ENCODE measurements at places on chromosomes 7 and 10.
A peak's percentile ranks its signal among the peaks of the same experiment; 100 is the strongest.

GRCh38 chr10:124641282-124642087 is 102.7 kb downstream of the FAM53B start:
- DNase-seq = no peak

- no peak for DNase-seq
Observed at GRCh38 chr7:147070886-147071285, 954.3 kb downstream of the CNTNAP2 start.

DNA sequence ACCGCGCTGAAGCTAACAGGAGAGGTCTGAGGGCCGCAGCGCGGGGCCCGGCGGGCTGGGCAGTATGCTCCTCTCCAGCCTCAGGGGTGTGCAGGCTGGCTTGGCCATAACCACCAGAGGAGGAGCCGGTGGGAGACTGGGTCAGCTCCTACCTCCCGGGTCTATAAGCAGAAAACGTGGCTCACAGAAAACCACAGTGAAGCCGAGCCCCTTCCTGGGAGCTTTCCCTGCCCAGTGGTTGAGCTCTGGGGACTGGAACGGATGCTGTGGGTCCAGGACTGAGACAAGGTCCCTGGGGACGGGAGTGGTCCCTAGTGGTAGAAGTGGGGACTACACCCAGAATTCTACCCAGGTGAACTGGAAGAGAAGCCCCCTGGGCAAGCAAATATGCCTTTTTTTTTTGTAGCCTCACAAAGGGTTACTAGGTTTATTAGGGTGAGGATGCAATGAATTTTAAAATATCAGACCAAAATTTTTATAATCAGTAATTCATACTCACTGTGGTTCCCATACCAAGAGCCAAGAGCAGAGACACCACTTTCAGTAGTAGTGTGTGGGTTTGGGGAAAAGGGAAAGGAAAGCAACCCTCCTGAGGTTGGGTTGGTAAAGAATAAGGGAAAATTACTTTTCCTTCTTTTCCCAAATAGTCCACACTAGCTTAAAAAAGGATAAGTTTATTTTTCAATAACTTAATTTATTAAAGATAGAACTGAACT is 67.9 kb upstream of the PRKCQ start:
- peak; percentile 58 for DNase-seq

DNA sequence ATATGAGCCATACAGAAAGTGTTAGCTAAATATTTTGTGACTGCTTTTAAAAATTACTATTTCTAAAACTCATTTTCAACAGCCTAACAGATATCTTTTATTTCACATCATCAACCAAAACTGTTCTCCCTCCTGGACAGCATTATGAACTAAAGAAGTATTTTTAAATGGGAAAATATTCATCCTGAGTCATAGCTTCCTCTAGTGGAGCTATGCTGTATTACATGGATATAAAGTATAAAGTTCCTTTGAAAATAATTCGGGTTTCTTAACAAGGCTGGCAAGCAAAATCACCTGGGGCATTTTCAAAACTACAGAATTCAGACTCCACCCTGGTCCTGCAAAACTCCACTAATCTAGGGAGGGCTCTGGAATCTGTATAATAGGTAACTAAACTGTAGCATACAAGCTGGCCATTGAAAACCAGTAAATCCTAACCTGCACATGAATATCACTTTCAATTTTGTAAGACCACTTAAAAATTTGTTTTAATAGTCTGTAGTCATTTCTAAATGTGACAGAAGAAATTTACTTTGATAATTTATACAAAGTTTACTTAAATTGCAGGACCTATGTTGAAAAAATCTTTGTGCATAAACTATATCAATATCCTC is 53.5 kb downstream of the SCIN start:
- no peak for DNase-seq

DNA sequence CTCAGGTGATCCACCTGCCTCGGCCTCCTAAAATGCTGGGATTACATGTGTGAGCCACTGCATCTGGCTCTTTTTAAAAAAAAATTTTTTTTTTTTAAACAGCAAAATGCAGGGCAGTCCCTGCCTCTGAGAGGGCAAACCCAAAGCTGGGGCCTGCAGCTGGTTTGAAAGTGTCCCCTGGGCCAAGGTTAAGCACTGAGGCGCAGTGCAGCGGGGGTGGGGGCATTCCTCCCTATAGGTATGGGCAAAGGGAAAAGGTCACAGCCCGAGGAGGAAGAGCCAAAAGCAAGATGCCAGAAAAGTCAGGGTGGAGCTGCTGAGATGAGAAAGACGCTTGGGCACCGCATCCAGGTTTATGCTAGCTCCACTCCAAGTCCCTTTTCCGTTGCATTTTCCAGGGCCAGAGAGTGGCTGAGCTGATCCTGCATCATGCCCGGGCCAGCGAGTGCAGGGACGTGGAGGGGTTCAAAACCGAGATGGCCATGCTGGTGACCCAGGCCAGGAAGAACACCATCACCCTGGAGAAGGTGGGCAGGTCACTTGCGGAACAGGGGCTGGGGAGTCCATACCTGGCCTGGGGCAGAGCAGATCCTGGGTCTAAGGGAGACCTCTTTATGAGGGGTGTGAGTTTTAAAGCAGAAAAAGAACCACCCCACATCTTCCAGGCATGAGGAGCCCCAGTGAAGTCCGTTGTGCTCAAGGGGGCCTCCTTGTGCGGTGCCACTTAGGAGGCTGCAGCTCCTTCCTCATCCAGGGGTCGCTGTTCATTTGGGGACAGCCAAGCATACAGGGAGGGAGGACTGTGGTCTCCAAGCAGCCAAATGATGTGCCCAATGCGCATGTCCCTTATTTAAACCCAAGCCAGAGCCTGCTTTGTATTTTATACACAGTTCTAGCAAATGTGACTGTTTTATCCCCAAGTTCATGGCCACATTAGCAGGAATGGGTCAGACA is 7.0 kb upstream of the NDUFB2 start:
- DNase-seq = no peak

DNA sequence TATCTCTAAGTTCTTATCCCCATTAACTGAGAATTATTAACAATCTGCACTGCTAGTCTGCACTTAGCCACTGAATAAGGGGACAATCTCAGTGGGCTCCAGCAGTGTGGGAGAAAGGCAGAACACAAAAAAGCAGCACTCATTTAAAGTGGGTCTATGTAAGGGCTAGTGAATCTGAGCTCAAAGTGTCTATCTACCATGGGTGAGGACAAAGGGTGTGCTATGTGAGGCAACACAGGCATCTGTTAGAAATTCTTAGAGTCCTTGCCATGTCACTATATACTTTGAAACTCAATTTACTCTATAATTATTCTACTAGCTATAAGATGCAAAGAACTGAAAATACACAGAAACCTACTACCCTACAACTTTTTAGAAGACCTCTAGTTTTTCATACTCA is 135.8 kb upstream of the TMEM168 start:
- no peak for DNase-seq

DNA sequence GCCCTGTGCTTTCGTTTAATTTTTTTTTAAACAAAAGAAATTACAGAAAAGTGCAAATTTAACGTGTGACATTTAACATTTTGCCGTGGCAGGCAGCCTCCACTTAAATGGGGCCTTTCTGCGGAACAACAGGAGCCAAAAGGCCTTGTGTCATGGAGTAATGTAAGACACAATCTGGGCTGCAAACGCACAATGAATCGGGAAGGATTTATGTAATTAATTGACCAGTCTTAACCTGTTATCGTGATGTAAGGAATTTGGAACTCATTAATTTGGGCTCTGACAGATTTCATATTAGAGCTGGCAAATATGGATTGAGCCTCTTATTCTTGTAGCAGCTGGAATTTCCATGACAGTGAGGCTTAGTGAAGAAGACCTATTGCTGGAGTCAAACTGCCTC is 86.4 kb downstream of the SNX10 start:
- no peak for DNase-seq

DNA sequence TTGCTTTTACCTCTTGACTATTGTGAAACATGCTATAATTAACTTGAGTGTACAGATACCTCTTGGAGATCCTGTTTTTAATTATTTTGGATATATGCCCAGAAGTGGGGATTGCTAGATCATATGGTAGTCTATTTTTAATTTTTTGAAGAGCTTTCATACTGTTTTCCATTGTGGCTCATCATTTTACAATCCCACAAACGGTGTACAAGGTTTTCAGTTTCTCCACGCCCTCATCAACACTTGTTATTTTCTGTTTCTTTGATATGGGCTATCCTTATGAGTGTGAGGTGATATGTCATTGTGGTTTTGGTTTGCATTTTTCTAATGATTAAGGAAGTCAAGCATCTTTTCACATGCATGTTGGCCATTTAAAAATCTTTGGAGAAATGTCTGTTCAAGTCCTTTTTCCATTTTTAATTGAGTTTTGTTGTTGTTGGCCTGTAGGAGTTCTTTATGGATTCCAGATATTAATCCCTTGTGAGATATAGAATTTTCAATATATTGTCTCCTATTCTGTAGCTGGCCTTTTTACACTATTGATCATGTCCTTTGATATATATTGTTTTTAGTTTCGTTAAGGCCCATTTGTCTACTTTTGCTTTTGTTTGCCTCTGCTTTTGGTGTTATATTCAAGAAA is 7.5 kb downstream of the AGK start:
- DNase-seq = peak; percentile 31

DNA sequence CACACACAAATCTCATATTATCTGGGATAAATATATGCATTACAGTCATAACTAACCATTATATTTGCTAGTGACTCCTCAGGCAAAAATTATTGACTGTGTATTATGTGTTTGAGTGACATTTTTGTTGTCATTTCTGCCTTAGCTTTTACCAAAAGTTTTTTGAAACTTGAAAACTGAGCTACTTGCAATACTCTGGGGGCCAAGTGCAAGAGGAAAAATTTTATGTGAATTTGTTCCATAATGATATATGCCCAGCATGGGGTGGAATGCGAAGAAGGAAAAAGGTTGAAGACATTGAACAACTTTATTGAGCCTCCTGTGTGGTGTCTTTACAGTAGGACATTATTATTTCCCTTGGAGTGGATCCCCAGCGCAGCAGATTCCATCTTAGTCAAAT is 176.8 kb upstream of the FERD3L start:
- no peak for DNase-seq

DNA sequence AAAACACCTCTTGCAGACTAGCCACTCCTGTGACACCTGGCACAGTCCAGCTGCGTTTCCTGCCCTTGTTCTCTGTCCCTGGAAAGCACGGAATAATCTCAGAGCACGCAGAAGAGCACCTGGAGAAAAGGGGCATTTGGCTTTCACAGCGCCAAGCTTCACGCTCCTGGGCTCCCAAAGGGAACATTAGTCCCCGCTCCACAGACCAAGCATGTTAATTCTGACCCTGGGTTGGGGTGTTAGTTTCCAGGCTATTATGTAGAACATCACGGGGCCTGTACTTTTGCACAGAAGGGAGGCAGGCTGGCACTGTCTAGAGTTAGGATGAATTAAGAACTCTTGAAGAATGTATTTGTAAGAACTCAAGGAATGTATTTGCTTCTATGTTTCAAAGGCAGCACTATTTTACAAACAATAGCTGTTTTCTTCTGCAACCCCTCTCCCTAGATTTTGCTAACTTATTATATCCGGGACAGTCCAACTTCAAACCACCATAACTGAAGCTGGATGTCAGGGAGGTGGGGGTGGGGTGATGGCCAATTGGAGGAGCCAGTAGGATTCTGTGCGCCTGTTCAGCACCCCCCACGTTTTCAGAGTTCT is 62.2 kb upstream of the TRIM8 start:
- no peak for DNase-seq

DNA sequence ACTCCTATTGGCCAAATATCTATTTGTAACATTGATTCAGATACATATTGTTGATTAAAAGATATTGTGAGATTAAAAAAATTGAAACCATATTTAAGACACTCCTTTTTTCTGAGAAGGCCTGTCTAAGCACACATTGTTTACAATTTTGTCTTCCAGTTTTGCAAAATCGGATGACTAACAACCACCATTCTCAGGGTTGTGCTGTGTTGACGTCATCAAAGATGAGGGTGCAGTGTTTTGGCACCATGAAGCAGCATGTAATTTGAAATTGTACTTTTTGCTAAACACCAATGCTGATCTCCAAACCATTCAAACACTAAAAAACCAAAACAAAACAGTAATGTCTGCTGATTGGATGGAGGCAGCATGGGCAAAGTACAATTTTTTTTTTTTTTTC is 7.4 kb downstream of the CREB5 start:
- DNase-seq = no peak

- DNase-seq = no peak
Observed at GRCh38 chr7:111368381-111369065, 193.8 kb downstream of the IMMP2L start.

DNA sequence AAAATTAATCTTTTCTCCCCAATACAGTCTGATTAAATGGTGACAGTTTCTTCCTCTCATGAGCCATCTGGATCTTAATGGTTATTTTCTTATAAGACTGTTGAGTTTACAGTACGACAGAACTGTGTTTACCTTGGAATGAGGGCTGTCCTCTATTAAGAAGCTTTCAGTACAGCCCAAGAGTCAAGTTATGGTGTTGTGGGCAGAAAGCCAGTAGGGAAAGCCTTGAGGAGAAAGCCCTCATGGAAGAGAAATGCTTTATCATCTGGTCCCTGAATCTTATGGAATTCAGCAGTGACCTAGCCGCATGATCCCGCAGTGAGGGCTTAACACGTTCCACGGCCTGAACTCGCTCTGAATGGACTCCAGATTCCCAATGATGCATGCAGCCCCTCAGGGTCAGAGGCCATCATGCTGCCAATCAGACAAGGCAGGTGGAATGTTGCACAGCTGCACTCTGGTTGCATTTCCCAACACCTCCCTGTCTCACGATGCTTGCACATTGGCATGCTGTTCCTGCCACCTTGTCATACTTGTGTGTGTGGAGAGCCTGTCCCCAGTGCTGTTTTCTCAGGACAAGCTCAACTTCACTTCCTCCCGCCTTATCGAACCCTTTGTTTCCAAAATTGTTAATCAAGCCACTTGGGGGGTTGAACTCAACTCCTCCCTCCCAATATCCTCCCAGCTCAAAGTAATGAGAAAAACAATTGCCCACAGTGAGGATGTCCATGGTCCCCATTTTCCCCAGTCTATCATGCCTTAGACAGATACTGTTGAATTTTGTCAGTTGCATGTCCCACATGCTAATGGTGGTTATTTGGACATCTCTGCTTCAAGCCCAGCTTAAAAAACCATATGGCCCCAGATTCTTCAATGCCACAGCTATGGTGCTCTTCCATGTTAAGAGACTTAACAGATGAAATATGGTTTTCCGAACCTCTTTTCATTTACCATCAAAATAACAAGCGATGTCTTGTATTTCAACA is 211.1 kb upstream of the TCF7L2 start:
- DNase-seq = no peak

- no peak for DNase-seq
Observed at GRCh38 chr7:87797798-87798403, 78.3 kb downstream of the SLC25A40 start.

GRCh38 chr7:32500922-32501341 is 5.6 kb downstream of the AVL9 start:
- no peak for DNase-seq

DNA sequence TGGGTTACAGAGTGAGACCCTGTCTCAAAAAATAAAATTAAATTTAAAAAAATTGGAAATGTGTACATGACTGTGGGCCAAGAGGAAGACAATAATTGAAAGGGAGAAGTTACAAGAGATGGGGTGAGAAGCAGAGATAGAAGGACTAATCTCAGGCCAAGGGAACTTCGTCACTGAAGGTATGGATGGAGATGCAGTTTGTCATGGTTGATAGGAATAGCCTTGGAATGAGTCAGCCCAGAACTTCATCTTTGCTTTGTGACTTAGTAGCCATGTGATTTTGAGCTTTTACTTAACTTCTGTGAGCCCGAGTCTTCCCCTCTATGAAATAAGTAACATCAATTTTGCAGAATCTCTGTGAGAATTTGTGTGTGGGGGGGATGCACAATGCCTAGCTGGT is 6.5 kb upstream of the PODXL start:
- DNase-seq = no peak

All from activated T-helper 1 cell treated with anti-CD3 and anti-CD28 coated beads, Interleukin-12 subunit alpha, Interleukin-12 subunit beta, Interleukin-2, Interleukin-4 antibody, amounts not matched to agents 30 ng/mL and 10 ng/mL and 1 ng/mL, durations not matched to agents 14 hours and 24 hours and 36 hours (primary cell).